CD4-positive, CD25-positive, alpha-beta regulatory T cell (primary cell): ENCODE measurements at places on chromosomes 7 and 10.
A peak's percentile ranks its signal among the peaks of the same experiment; 100 is the strongest.

DNA sequence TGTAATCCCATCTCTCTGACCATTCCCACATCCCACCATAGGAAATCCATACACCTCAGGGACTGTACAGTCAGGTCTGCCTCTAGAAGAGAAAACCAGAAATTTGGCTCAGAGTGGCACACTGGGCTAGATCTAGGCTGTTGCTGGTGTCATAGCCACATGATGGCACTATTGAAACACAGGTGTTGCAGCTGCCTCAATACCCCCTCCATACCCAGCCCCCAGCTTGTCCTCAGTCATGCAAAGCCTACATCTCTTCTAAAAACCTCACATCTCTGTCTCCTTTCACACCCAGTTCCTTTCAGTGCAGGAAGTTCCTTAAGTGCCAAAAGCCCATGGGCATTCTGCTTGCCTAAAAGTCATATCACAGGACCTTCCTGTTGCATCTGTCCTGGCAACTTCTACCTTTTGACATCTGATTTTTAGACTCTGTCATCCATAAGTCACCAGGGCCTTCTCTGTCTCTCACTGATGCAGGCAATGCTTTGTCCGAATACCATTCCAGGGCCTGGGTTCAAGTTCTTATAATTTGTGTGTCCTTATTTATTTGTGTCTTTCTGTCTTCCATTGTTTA, 27.0 kb upstream of the HIBADH start:
- peak; percentile 2 for DNase-seq
- no peaks in the 10 kb centered on the region for H3K4me1 ChIP-seq
- H3K36me3 ChIP-seq, result no peaks in the 10 kb centered on the region

GRCh38 chr7:138127996-138128395, 51.7 kb downstream of the AKR1D1 start:
- no peak for DNase-seq
- H3K4me3 ChIP-seq, result no peak overlapping the region
- H3K36me3 ChIP-seq, result no peaks in the 10 kb centered on the region
- no peak overlapping the region for H3K27ac ChIP-seq
- H3K4me1 ChIP-seq, result no peaks in the 10 kb centered on the region

DNA sequence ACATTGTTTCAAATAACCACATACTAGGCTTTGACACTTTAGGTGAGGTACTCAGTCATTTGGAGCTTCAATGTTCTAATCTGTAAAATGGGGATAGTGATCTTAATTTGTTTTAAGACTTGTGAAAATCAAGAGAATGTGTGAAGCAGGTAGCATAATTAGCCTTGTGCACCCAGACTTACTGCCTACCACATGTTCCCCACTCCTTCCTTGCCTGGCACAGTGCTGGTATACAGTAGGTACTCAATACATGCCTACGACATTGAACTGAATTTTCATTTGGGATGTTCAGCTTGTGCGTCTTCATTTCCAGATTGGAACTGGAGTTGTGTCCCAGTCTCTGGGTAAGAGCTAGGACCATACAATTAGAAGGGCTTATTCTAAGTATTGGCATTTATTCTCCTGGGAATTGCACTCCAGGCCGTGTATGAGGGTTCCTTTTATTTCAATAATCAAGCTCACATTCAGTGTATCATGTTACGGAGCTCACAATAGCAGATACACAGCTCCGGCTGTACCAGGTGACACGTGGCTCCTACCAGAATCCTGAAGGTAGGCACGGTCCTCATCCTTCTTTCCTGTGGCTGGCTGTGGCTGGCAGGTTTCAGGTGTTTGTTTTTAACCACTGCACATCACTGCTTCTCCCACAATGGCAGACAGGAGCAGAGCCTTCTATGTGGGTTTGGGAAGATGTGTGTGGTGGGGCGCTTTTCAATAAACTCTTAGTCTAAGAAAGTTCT, 109.4 kb upstream of the PDCD4 start:
- no peak overlapping the region for H3K27ac ChIP-seq
- no peaks in the 10 kb centered on the region for H3K4me1 ChIP-seq
- H3K36me3 ChIP-seq, result no peaks in the 10 kb centered on the region
- no peak for DNase-seq

DNA sequence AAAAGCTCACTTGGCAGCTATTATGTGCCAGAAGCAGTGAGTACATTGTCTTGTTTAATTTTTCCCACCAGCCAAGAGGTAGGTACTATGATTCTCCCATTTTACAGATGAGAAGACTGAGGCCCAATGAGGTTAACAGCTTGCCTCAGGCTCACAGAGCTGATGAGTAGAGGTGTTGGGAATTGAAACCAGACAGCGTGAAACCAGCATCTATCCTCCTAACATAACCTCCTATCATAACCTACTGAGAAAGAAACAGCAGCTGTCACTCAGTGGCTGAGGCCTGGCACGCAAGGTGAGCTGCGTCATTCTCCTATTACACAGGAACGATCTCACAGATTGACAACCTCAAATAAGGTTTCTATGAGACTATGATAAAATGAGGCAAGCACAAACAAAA, 6.2 kb downstream of the PYROXD2 start:
- H3K36me3 ChIP-seq, result no peaks in the 10 kb centered on the region
- no peaks in the 10 kb centered on the region for H3K4me1 ChIP-seq
- H3K27me3 ChIP-seq, result no peaks in the 10 kb centered on the region

GRCh38 chr7:130986261-130986690, 252.3 kb upstream of the KLF14 start:
- H3K36me3 ChIP-seq, result peaks cover 41% of the 10 kb centered on the region
- DNase-seq, result peak; percentile 46
- H3K4me3 ChIP-seq, result peak overlapping the region; percentile 46
- peaks cover 90% of the 10 kb centered on the region for H3K4me1 ChIP-seq

DNA sequence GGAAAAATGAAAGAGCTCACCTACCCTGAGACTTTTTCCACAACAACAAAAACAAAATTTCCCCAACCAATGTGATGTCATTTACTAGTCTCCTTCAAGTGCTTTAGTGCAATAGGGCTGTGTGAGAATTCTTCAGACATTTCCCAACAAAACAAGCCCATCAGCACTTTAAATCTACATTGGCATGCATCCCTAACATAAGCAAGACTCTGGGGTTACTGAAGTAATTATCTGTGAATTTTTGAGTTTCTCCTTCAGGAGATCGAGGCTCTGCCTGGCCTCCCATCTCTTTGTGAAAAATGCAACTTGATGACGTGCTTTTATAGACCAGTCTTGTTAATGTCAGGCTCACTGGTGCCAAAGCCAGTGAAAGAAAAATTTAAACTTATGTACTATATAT, 255.6 kb downstream of the GFRA1 start:
- H3K4me1 ChIP-seq, result no peaks in the 10 kb centered on the region
- H3K27me3 ChIP-seq, result no peaks in the 10 kb centered on the region
- no peak for DNase-seq
- no peaks in the 10 kb centered on the region for H3K36me3 ChIP-seq

- no peaks in the 10 kb centered on the region for H3K36me3 ChIP-seq
- H3K27me3 ChIP-seq, result no peaks in the 10 kb centered on the region
- H3K4me1 ChIP-seq, result no peaks in the 10 kb centered on the region
These were observed 327.5 kb upstream of the PLXDC2 start for GRCh38 chr10:19488592-19489280.

DNA sequence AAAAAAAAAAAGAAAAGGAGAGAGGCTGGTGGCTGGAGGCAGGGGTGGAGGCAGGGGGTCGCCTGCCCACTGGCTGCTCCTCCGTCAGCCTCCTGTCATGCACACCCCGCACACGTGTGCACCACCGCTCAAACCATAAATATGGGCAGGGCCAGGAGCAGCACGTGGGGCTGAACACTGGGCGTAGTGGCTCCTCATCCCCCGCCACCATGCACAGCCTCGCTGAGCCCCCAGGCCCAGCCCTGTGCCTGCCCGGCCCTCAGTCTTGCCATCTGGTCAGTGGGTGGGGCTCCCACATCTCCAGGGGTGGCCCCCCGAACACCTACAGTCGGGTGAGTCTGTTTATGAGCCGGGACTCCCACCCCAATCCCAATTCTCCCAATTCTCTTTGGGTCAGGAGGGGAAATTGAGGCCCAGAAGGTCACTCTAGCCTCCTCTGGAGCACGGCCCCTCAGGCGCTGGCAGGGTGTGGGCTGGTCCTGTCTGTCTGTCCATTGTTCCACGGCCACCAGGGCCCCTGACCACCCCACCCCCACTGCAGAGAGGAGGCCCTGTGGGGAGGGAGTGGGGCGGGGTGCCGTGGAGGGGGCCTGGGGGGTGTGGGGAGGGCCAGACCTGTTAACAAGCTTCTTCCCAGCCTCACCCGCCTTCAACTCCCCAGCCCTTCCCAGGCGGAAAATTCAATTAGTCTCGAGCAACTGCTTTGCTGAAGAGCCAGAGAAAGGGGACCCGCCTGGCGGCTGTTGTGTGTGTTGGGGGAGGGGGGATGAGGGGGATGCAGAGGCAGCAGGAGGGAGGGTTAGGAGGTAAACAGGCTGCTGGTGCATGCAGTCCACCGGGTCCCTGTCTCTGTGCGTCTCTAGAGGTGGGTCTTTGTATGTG, 19.5 kb upstream of the GRIFIN start:
- DNase-seq, result no peak
- no peaks in the 10 kb centered on the region for H3K36me3 ChIP-seq
- no peak overlapping the region for H3K4me3 ChIP-seq
- H3K27me3 ChIP-seq, result no peaks in the 10 kb centered on the region

DNA sequence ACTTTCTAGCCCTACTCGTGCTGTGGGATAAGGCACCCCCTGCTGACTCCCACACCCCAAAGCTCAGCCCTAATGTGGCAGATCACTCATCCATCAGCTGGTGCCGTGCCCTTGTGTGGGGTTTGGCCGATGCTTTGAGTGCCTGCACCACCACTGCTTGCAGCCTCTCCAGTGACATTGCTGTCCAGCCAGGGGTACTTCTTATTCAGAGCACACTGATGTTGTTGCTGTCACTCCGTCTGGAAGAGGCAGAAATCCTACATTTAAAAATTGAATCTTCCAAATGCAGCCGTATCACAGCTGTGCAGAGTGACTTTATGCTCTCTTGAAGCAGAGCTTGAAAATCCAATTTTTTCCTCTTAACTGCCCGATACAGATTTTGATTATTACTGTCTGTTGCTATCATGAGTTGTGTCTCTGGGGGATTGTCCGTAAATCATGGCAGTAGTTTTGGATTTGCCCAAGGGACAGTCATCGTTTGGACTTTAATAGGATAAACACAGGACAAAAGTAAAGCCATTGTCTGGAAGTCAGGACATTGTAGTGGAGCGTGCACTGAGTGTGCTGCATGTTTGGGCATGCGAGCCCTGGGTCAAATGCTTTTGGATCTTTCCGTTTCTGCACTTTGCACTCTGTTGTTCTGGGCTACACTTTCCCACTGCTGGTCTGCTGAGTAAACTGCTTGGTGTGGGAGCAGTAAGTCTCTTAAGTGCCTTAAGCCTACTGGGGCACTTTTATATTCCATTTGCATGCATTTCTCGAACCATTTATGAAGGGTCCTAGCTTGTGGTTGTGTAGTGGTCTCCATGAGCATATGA, 128.2 kb downstream of the DOCK1 start:
- H3K4me1 ChIP-seq, result no peaks in the 10 kb centered on the region
- no peaks in the 10 kb centered on the region for H3K27me3 ChIP-seq
- H3K4me3 ChIP-seq, result no peak overlapping the region
- H3K27ac ChIP-seq, result no peak overlapping the region

- H3K27ac ChIP-seq, result no peak overlapping the region
- H3K36me3 ChIP-seq, result no peaks in the 10 kb centered on the region
- DNase-seq, result no peak
- H3K27me3 ChIP-seq, result no peaks in the 10 kb centered on the region
These were observed 8.5 kb upstream of the NFE2L3 start for GRCh38 chr7:26143298-26144048.

DNA sequence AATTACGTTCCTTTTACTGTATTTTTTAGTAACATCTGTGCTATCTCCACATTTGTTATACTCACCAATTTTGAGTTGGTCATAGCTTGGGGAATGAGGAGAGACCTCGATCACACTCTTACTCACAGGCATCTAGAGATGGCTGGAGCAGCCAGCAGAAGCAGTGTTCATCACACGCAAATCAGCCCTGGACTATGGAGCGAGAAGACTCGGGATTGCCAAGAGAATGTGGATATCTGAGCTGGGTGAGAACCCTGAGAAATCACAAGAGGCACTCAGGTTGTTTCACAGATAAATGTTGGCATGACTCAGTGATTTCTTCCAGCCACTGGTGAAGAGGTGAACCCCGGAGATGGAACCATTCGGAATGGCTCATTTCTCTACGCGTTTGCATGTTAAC, 820.1 kb upstream of the IGFBP3 start:
- no peaks in the 10 kb centered on the region for H3K27me3 ChIP-seq
- H3K4me3 ChIP-seq, result no peak overlapping the region
- no peaks in the 10 kb centered on the region for H3K36me3 ChIP-seq
- H3K4me1 ChIP-seq, result no peaks in the 10 kb centered on the region
- H3K27ac ChIP-seq, result no peak overlapping the region

DNA sequence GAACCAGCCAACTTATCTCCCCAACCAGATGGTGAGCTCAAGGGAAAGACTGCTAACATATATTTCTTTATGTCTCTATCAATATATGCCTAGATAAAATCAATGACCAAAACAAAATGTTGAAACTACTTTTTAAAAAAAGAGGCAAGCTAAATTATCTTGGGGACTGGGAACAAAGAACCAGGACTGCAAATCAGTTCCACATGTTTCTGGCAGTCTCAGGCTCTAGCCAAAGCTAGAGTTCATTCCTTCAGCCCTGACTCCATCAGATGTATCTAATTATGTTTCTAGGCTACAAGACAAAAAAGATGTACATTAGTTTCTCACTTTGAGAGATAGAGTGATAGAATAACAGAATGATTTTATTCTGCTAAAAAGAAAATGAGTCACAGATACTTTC, 1290.3 kb upstream of the SORCS1 start:
- no peaks in the 10 kb centered on the region for H3K4me1 ChIP-seq
- H3K27ac ChIP-seq, result no peak overlapping the region
- H3K36me3 ChIP-seq, result no peaks in the 10 kb centered on the region
- H3K27me3 ChIP-seq, result no peaks in the 10 kb centered on the region
- no peak overlapping the region for H3K4me3 ChIP-seq
- no peak for DNase-seq

DNA sequence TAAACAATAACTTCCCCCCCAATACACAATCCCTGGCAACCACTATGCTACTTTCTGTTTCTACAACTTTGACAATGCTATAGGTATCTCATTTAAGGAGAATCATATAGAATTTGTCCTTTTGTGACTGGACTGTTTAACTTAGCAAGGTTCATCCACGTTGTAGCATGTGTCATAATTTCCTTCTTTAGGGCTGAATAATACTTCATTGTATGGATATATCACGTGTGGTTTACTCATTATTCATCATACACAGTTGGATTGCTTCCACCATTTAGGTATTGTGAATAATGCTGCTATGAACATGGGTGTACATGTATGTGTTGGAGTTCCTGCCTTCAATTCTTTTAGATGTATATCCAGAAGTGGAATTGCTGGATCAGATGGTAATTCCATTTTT, 111.0 kb downstream of the LMBR1 start:
- H3K27me3 ChIP-seq, result no peaks in the 10 kb centered on the region
- no peaks in the 10 kb centered on the region for H3K4me1 ChIP-seq
- peaks cover 8% of the 10 kb centered on the region for H3K36me3 ChIP-seq
- no peak overlapping the region for H3K27ac ChIP-seq

- H3K27ac ChIP-seq, result no peak overlapping the region
- no peaks in the 10 kb centered on the region for H3K4me1 ChIP-seq
- H3K4me3 ChIP-seq, result no peak overlapping the region
- no peaks in the 10 kb centered on the region for H3K27me3 ChIP-seq
These were observed 219.3 kb downstream of the IMMP2L start for GRCh38 chr7:111343017-111343416.

- no peak overlapping the region for H3K4me3 ChIP-seq
- no peak overlapping the region for H3K27ac ChIP-seq
- H3K27me3 ChIP-seq, result no peaks in the 10 kb centered on the region
- DNase-seq, result no peak
These were observed 27.6 kb upstream of the FAM204A start for GRCh38 chr10:118369641-118370205.

GRCh38 chr7:129218514-129219062, 6.2 kb upstream of the AHCYL2 start:
- peak; percentile 79 for DNase-seq
- H3K36me3 ChIP-seq, result no peaks in the 10 kb centered on the region
- no peak overlapping the region for H3K4me3 ChIP-seq
- H3K4me1 ChIP-seq, result no peaks in the 10 kb centered on the region
- no peak overlapping the region for H3K27ac ChIP-seq
